Activated CD8-positive, alpha-beta memory T cell treated with anti-CD3 and anti-CD28 coated beads, Interleukin-2, amount 50 U/mL, for 48 hours (primary cell): ENCODE measurements at places on chromosomes 3 and 15.

GRCh38 chr3:99901200-99901926 lies 83.7 kb downstream of the CMSS1 start:
- DNase-seq: no peak

- DNase-seq: no peak
Observed at GRCh38 chr3:41095702-41096101, 103.6 kb upstream of the CTNNB1 start.

DNA sequence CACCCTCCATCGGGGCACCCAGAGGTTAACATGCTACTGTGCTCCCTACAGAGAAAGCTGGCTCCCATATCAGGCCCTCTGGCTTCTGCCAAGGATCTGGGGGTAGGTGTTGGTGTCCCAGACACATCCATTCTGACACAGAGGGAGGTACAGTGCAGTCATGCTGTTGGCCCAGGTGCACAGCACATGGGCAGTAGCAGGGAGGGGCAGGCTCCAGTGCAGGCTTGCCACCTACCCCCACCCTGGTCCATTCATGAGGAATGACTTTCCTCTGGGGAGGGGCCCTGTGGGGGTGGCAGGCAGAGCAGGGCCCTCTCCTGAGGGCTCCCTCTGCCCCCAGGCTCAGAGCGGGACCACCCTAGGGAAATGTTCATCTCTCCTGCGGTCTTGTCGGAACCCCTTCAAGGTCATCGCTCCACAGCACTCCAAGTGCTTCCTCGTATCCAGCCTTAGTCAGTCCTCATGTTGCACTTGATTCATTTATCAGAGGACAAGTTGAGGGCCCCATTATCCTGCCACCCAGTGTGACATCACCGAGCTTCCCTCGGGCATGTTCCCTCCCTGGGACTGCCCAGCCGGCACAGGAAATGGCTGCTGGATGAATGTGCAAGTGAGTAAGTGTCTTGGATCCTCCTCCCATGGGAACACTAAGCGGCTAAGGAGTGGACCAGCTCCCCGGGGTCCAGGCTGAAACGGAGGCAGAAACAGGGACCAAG lies 10.0 kb downstream of the DUSP7 start:
- DNase-seq: no peak

DNA sequence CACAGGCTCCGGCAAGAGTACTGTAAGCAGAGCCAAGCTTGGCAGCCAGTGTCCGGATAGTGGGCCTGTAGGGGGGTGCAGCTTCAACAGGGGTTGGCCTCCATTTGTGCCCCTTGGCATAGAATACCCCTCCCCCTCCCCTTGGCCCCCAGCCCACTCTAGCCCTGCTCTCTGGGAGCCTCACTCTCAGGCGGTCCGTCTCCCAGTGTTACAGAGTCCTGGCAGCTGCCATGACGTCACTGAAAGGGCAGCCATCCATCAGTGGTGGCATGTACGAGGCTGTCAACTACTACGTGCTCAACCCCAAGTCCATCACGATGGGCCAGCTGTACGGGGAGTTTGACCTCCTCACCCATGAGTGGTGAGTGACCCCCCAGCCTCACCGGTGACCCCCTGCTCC lies 50.4 kb downstream of the DNAH1 start:
- DNase-seq: no peak

DNA sequence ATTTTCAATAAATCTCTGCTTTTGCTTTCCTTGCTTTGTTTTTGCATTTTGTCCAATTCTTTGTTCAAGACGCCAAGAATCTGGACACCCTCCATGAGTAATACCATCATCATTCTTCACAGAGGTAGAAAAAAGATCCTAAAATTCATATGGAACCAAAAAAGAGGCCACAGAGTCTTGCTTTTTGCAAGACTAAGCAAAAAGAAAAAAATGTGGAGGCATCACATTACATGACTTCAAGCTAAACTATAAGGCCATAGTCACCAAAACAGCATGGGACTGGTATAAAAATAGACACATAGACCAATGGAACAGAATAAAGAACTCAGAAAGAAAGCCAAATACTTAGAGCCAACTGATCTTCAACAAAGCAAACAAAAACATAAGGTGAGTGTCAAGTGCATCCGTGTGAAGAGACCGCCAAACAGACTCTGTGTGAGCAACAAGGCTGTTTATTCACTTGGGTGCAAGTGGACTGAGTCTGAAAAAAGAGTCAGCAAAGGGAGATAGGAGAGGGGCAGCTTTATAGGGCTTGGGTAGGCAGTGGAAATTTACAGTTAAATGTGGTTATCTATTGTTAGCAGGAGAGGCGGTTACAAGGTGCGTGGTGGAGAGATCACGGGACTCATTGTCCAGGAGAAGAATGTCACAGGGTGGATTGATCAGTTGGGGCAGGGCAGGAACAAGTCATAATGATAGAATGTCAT lies 10.9 kb downstream of the STRIT1 start:
- no peak for DNase-seq

DNA sequence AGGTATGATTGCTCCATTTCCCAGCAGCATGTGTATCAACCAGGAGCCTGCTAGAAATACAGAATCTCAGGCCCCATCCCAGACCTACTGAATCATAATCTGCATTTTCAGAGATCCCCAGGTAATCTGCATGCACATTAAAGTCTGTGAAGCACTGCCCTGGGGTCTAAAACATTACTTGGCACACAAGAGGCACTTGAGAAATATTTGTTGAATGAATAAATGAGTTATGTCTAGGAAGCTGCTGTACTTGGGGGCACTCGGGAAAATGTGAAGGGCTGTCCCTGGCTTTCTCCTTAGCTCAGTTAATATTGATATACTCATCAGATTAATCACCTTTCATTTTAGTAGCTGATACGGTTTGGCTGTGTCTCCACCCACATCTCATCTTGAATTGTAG lies 184.4 kb downstream of the RORA start:
- DNase-seq: no peak

GRCh38 chr3:64244011-64244942 lies 19.0 kb upstream of the PRICKLE2 start:
- DNase-seq: no peak
